ENCODE measurements at places on chromosomes 2 and 18.

DNA sequence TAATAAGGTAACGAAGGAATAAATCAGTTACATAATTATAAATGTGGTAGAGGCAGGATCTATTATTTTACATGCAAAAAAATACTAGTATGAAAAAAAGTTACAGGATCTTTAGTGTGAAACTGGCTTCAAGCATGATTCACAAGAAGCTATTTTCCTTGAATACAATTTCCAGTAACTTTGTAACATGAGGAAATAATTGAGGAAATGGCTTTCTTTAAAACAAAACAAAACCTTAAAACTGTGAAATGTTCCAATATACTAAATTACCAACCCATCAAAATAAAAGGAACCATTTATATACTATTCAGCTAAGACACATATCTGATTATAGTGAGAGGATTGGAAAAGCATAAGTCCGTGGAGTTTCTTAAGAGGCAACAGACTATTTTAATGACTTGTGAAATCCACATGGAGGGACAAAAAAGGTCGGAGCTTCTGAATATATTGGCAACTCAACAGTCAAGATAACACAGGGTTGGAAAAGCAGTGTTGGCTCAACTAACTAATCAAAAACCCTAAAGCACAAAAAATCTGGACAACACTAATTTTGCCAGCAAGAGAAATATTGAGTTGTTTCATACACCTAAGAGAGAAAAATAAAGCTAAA, 10.6 kb downstream of the IRS1 start:
- DNase-seq: no peak

DNA sequence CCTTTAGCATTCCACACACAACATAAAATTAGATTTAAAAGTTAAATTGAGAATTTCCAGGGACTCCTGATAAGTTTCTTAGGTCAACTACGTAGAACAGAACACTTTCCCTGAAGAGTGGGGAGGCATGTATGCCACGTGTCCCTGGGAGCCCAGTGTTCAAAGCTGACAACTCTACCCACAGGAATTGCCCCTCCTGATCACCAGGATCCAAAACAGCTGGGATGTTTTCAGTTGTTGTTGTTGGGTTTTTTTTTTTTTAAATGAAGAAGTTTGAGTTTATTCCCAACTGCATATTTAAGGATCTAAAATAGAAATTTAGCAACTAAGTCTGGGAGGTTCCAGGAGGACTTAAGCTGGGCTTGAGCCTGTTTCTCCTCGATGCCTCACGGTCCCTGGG, 100.5 kb downstream of the TPGS2 start:
- DNase-seq: no peak

DNA sequence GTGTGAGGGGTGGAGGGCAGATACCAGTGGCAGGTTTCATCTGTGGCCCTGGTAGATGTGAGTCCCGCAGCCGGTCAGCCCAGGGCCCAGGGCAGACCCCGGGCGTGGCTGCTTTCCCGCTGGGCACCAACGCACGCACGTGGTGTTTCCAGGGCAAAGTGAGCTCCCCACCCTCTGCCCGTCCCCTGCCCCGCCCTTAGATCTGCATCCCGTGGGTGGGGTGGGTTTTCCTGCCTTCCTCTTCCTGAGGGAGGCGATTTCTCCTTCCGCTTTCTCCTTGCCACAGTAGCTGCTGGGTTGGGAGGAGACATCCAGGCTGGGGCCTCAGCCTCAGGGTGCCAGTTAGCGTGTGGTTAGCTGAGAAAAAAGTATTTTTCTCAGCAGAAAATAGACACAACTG, 49.6 kb downstream of the ODC1 start:
- DNase-seq: no peak

DNA sequence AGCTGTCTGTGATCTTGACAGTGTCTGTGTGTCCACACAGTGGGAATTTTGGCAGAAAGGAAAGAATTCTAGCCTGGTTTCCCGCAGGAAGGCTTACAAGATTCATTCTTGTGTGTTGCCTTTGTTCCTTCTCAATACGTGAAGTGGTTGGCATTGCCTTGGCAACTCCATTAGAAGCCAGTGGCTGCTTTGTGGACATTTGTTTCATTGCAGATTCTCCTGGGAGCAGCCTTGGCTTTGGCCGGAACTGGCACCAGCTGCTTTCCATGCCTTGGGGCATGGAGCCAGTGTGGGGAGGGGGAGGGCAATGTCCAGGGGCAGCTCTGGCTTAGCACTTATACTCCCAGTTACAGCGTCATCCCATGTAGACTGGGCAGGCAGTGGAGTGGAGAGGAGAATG, 39.4 kb downstream of the KIF5C start:
- no peak for DNase-seq

DNA sequence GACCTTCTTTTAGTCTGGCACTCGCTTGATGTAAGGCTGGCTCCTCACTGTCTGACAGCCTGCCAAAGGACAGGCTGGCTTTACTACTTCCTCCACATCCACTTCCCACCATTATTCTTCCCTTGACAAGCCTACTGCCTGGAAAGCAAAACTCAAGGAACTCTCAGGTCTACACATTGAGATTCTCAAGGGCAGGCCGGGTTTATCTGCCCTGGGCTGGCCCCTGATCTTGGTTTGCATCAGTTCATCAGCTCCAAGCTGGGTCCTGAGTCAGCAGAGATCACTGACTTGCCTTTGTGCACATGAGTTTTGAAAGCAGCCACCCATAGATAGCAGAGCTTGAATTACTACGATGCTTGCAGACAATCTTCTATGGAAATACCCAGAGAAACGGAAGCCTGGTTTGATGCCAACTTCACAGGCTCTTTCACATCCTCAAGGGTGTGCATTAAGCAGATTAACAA, 53.9 kb downstream of the KCTD18 start:
- no peak for DNase-seq

GRCh38 chr2:213016166-213016983, 135.0 kb downstream of the IKZF2 start:
- no peak for DNase-seq

DNA sequence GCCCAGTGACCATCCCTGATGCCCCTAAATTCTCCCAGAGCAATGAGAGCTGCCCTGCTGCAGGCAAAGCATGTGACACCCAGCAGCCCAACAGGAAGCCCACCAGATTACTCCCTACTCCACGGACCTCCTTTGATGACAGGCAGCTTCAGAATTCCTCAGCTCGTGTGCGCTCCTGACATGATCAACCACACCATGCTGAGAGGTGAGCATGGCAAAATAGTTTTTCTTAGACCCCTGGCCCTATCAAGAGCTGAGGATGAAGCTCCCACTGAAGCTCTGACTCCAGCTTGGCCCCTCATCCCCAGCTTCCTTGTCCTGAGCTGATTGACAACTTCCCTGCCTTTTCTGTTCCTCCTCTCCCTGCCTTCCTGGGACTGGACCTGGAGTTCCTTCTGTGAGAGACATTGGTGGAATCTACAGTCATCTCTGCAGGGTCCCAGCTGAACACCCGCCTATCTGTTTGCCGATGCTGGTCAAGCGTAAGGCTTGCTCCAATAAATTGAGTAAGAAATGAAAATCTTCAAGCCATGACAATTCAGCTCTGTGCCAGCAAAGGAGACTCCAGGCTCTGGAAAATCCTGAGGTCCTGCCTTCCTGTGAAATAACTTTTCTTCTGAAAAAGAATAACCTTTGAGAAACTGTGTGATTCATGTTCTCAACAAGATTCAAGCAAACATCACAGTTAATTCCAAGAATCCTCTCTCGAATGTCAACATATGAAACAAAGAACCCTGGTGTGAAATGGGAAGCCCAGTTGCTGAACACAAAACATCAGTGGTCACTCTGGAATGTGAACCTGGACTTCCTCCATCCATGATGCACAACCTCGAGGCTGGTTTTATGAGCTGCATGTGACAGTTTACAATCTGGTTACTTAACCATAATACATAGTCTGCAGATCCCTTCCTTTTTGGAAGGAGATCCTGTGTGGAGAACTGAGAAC, 201.1 kb downstream of the SPP2 start:
- DNase-seq: no peak

DNA sequence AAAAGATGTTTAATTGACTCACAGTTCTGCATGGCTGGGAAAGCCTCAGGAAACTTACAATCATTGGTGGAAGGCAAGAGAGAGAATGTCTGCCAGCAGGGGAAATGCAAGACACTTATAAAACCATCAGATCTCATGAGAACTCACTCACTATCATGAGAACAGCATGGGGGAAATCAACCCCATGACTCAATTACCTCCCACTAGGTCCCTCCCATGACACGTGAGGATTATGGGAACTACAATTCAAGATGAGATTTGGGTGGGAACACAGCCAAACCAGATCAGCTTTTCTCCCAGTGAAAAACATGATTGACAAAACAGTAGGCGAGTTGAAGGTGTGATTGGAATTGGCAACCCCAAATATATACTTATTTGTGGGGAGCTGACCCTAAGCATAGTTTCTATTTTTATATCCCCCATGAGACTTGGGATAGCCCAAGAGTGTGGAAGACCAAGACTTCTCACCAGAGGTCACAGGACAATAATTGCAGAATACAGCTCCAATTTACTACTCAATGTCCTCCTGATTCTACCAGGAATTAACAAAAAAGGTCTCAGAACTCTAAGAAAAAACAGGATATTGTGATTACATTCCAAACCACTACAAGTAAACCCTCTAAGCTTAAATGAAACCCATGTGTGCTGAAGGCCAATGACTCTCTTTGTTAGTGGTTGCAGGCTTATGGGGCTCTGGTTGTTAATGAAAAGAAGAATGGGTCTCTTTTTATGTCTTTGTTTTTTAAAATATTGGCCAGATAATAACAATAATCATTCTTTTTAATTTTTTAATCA, 96.1 kb upstream of the PIK3C3 start:
- DNase-seq: no peak

DNA sequence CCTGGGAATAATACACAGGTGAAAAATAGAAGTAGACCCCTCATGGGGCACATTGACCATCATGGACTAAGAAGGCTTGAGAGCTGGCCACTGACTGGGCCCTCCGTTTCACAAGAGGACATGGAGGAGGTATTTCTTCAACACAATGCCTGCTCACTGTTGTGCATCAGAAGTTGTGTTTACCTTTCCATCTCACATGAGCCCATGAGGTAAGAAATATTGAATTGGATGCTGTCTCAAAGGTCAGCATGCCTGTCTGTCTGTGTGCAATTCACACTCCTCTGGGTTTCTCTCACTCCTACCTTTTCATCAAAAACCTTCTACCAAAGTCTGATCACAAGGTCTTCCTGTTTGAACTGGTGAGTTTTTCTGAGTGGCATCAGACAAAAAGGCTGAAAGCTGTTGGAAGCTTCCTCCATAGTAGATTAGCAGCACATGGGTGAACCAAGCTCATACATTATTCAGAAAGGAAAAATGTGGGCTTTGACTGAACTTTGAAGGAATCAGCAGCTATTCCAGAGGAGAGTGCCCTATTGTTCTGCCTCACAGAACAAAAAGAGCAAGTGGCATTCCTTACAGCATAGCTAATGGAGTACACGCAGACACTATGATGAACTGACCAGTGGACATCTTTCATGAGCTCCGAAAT, 143.2 kb upstream of the RND3 start:
- DNase-seq: no peak

DNA sequence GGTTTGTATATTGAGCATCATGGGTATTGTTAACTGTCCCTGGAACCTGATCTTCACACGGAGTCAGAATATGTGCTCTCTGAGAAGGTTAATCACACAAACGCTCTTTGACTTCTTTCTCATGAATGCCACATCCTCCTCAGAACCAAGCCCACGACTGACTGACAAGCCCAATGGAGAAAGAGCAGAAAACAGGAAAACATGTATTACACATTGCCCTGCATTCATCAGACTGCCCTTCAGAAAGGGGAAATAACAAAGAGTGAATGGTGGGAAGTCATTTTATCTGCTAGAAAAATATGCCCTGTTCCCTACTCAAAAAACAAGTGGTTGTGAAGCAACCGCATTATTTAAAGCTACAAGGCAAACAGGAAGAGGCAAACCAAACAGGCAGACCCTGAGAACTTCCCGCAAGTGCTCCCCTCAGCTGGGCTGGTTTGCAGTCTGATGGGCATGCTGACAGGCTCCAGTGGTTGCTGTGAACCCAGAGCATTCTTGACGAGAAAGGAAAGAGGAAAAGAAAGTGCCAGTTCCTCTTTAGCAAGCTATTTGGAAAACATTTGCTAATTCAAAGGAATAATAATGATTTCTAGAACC, 172.9 kb upstream of the SETBP1 start:
- DNase-seq: peak; percentile 70

GRCh38 chr2:47782381-47782670, 619 bp upstream of the MSH6 start:
- DNase-seq: no peak

DNA sequence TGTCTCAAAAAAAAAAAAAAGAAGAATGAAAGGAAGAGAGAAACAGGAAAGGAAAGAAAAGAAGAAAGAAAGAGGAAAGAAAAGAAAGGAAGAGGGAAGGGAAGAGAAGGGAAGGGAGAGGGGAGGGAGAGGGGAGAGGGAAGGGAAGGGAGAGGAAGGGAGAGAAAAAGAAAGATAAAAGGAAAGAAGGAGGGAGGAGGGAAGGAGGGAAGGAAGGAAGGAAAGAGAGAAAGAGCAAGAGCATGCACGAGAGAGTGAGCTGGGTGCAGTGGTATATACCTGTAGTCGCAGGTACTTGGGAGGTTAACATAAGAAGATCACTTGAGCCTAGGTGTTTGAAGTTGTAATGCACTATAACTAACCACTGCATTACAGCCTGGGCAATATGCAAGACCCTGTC, 6.6 kb upstream of the BAZ2B start:
- DNase-seq: no peak

Data from head of caudate nucleus (tissue), 42 donors.